ENCODE measurements at places on chromosomes 1 and 21. TPM values are rescaled to one million over a fixed set of nuclear protein-coding genes. Genes with fewer than 3 reads are reported as not detected.

DNA sequence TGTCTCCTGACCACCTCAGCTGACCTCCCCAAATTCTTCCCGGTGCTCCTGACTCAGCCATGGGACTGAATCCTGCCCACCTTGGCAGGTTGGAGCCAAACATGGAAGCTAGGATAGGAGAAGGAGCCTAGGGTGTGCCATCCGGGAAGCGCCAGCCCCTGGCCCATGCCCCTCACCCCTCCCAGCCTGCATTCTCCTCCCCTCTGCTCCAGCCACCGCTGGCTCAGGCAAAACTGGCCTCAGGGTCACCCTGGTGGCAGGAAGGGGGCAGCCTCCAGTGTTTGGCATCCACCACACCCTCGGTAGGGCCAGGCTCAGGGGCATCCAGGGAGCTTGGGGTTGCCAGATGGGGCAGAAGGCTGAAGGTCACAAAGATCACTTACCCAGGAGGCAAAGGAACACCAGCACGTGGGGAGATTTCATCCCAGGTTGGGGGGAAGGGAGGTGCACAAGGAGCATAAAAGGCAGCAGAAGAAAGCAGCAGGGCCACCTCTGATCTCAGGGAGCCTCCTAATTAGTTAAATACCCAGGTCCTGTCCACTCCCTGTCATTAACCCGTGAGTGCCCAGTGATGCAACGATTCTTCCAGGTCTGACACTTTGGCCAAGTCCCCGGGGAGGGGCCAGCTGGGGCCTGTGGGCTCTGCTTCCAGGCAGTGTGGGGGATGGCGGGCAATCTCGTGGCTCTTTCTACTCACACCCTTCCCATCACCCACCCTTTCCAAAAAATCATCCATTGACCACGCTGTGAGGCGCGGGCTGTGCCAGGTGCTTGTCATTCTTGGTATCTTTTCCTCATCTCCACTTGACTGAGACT, at the start of gene PLA2G2E:
TSS of gene PLA2G2E (minus strand) at position 481 of the 816 bp plus-strand sequence. CDS start at position 423, 58 bp downstream.
- DNase-seq, result no peak

GRCh38 chr1:24414775-24415333, 748 bp upstream of the NIPAL3 start:
- DNase-seq, result no peak

DNA sequence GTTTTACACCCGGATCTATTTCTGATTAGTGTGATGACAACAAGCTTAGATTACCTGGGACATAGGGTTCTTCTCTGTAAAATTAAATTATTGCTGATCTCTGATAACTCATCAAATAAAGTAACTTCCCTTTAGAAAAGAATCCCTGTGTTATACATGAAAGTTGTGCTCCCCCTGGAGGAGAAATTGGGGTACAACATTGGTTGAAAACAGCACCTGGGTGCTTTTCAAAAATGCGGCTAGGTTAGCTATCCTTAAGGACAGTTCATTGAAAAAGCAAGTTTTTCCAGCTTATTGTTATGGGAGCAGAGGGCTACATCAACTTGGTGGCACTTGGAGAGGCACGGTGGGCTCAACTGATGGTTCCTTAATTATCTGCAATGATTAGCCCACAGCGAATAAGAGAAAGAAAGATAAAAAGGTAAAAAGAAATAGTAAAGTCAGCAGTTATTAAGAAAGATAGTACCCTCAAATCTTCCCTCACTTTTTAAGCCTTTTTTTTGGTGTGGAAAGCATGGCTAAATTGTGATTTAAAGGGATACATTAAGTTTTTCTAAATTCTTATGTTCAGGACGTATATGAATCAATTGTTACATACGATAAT, 97.8 kb downstream of the FMN2 start:
- DNase-seq, result peak; percentile 68

DNA sequence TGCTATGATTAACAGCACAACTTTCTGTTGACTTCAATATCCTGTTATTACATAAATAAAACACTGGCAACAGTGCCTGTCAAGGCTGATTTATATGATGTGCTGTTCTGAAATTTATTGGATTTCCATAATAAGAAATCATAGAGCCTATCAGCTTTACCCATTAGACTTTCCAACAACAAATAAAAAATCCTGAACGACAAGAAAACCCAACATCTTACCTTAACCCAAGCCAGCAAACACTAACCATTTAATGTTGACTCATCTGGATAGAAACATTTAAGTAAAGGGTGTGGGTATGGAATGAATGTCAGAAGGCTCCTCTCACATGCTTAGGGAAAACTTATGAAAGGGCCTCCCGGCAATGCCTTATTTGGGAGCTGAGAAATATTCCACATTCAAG, 165.1 kb downstream of the SLC45A1 start:
- peak; percentile 52 for DNase-seq

Gene JAM2
- total RNA-seq, result 3.0 TPM

Gene LORICRIN
- not detected for total RNA-seq

Gene RAD54L
- total RNA-seq, result 9.7 TPM

Gene OR2M3
- not detected for total RNA-seq

Data from fibroblast of the aortic adventitia (primary cell).